H7 (cell line): ENCODE measurements at places on chromosomes 4 and X.

DNA sequence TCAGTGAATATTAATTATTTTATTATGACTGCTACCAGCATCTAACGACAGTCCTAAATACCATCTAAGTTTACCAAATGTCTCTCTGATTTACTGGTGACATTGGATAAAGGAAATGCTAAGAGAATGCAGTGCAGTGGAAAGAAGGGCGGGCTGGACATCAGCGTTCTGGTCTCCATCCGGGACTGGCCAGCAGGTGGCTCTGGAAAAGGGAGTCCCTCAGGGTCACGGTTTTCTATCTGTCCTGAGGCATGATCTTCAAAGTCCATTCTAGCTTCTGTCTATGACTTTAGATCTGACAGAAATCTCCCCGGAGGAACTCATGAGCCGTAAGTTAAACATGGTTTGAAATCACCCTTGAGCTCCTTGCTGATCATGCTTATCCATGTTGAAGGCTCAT lies 3.3 kb downstream of the TRIM2 start:
- DNase-seq = peak; percentile 23

GRCh38 chrX:47098338-47099094 lies 20.3 kb downstream of the RGN start:
- no peak for DNase-seq

GRCh38 chrX:70336767-70337166 lies 46.9 kb downstream of the KIF4A start:
- no peak for DNase-seq

DNA sequence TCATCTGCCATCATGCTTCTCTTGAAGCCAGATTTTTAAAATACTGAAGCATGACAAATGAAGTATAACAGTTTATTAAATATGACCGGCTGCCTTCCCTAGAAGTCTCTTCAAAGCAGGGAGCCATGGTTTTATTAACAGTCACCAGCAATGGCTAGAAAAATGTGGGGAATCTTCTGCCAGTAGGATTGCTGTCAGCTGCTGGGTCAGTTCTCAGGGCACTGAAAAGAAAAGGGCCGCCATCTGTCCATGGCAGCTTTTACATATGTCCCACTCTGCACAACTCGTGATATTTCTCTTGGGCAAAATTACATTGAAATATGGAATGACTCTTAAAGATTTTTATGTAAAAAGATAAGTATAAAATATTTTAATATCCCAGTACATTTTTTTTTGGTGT lies 2.8 kb downstream of the CCNG2 start:
- no peak for DNase-seq

GRCh38 chr4:130424211-130424610 lies 1328.3 kb downstream of the C4orf33 start:
- DNase-seq = no peak

DNA sequence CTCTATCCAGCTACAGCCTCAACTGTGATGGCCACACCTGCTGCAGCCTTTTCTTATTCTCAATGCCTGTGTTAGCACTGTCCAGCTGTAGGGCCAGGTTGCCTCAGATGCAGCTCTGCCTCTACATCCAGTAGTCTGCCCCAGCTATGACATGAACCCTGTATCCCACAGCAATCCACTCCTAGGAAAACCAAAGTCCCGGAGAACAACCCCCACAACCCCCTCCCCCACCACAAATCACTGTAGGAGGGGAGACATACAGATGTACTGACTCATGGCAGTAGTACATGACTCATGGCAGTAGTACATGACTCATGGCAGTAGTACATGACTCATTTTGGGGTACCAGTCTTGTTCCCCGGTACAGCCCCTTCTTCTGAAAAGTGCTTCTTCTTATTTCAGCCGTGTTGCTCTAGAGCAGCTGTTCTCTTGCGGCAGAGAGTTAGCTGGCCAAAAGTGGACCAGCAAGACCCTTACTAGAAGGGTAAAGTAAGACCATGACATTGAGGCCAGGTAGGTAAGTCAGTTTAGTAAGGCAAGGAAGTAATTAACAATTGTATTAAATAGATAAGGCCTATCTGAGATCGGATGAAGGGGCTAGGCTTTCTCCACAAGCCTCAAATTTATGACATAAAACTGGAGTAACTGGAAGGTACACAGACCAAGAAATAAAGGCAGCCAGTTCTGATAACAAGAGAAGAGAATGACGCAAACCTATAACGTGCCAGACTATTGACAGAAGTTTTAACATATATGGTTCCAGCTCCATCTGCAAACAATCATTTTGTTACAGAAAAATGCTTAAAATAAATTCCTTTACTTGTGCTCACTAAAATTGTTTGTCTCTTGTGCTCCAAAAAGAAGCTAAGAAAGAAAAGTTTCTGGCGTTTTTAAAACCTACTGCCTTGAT lies 221.4 kb downstream of the TACR3 start:
- no peak for DNase-seq

DNA sequence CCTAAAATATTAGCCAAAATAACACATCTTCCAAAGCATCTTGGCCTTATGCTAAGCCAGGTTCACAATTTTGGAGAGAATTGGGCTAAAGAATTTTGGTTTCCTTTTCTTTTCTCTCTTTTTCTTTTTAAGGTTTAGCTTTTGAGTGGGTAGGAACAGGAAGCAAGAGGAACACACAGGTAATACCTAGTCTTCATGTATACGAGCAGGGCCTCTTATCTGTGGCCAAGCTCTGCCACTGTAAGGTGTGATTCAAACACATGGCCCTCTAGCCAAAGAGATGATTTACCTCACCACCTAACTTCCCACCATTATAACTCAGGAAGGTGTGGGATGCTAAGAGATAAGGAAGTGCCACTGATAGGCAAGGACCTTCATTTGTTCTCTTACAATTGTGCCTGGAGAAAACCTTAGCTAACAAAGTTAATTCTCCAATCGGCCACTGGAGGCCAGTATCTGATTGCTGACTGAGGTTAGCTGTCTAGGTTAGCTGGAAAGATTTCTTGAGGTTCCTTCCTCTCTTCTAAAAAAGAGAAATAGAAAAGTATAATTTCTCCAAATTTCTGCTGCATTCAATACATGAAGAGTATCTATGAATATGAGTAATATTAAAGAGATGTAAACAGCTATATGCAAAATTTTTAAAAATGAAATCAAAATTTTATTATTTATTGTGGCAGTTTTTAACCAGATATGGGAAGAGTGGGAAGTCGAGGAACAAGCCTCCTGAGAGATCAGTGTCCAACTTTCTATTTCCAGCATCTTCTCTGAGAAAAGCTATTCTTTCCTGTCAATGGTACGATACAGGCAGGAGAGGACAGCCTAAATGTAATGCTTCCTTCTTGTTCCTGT lies 30.1 kb upstream of the BBS7 start:
- peak; percentile 10 for DNase-seq

DNA sequence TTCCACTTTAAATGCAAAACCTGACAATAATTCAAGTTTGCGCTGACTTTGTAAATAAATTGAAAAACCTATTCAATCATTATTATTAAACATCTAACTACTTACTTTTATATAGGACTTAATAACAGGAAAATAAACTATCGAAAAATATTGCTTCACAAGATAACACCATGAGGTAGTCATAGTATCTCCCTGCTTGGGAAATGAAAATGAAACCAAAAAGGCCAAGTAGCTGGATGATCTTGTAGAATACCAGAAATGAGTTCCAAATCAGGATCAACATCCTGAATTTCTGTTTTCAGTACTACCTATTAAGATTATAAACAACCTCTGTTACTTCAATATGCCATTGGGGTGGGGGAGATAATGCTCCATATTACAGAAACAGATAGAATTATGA lies 58.9 kb downstream of the CHIC2 start:
- no peak for DNase-seq

- DNase-seq = no peak
Measured at GRCh38 chr4:145230726-145231125, 50.3 kb upstream of the OTUD4 start.

DNA sequence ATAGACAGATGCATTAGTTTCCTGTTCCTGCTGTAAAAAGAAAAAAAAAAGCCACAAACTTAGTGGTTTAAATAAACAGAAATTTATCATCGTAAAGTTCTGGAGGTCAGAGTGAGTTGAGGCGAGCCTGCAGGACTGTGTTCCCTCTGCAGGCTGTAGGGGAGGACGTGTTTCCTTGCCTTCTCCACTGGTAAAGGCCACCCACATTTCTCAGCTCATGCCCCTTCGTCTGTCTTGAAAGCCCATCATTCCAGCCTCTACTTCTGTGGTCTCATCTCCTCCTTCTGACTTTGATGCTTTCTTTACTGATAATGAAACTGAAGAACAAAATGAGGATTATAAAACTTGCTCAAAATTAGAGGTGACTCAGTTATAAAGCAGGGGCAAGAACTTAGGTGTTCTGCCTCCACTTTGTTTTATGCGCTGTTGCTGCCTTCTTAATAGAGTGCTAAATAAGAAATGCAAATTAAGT lies 143.0 kb downstream of the STIM2 start:
- no peak for DNase-seq

GRCh38 chr4:1812720-1813119 lies 19.6 kb downstream of the FGFR3 start:
- DNase-seq = no peak

DNA sequence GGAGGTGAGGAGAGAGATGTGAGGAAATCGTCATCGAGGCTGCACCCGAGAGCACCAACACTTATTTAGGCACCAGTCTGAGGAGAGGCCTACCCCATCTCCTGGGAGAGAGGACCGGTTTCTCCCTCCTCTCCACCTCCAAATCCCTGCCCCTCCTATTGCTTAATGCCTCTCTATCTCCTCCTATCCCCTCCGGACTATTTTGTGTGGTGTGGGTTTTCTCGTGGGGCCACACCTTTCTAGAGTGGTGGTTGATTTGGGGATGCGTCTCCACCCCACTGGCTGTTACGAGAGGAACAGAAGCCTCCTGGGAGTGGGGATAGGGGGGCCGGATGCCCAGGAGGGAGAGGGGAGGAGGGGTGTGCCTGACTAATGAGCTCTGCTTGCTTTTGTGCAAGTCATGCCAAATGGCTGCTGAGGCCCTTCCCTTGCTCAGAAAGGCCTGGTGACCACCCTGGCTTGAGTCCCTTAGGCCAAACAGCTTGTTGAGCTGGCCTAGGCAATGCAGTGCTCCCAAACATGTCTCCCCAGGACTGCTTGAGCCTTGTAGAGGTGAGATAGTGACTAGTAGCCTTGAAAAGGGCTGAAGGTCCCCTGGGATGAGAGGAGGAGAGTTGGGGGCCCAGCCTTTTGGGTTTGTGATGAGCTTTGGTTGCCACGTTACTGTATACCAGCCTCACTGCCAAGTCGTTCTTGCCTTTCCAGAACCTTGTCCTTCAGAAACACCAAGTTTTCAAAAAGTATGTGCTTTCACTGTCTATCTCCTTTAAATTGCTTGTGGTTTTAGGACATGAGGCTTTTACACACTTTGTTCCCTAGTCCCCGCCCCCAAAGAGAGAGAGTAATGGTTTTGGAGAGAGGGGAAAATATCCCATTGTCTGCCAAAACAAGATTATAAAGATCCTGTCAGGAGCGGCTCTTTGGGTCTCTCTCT lies 1.2 kb downstream of the MSN start:
- peak; percentile 50 for DNase-seq

DNA sequence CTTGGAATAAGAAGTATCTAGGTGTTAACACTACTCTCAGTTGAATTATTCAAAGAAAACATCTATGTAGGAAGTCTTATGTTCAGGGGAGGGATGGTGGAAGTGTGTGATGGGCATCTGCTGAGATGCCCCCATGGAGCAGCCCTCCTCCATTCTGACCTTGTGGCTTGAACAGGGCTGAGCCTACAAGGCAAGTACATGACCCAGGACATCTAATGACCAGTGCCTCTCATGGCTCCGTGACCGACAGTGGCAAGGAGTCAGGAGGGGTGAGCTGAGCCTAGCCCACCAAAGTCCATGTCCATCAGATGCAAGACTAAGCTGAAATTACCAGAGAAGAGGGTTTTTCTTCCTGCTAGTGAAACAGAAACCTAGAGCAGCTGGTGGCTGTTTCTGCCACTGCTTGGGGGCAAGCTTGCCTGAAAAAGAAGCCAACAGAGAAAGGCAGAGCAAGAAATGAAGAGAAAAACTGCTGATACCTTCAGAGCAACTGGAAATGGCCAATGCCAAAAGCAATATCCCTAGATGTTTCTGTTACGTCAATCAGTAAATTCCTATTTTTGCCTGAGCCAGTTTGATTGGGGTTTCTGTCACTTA lies 113.5 kb downstream of the TSPAN5 start:
- no peak for DNase-seq

GRCh38 chrX:111854556-111855490 lies 21.2 kb upstream of the TRPC5OS start:
- DNase-seq = peak; percentile 37

GRCh38 chr4:169604131-169604900 lies 8.1 kb downstream of the NEK1 start:
- DNase-seq = no peak

- DNase-seq = no peak
Measured at GRCh38 chr4:175412161-175412560, 399.9 kb downstream of the GPM6A start.

- peak; percentile 91 for DNase-seq
Measured at GRCh38 chr4:1365271-1366178, 18.5 kb downstream of the UVSSA start.

- DNase-seq = no peak
Measured at GRCh38 chr4:140707325-140707724, 48.9 kb downstream of the TBC1D9 start.

DNA sequence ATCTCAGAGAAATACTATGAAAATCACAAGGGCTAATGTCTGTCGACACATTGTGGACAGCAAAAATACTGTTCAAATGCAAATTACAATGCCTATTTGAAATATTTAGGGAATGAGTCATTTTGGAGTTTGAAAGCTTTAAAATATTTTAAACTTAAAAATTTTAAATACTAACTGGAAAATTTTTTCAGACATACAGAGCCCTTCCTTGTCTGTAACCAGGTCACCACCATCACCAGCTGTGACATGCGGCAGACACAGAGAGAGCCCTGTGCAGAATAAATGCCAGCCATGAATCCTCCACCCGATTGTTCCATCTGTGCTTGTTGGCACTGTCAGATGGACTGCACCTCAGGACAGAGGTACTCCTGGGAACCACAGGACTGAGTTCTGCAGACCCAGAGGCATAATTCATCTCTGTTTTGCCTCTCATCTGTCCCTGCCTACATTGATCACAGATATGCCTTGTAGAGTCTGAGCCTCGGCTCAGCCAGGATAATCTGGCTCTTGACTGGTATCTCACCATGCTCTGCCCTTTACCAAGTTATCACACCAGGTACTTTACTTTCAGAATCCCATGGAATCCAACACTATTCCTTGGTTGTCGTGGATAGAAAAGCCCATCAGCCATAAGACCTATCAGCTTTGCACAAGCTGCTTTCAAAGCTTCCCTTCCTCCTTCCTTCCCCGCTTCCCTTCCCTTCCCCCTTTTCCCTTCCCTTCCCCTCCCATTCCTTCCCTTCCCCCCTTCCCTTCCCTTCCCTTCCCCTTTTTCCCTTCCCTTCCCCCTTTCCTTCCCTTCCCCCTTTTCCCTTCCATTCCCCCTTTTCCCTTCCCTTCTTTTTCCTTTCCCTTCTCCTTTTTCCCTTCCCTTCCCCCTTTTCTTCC lies 67.2 kb downstream of the TBC1D9 start:
- no peak for DNase-seq

- DNase-seq = no peak
Measured at GRCh38 chr4:58962424-58962823, 1852.2 kb upstream of the IGFBP7 start.

GRCh38 chr4:3349116-3349515 lies 56.3 kb downstream of the RGS12 start:
- no peak for DNase-seq

GRCh38 chr4:78581618-78582017 lies 30.0 kb downstream of the ANXA3 start:
- no peak for DNase-seq
